ENCODE measurements at places on chromosomes 3 and 15. TPM values are rescaled to one million over a fixed set of nuclear protein-coding genes. Genes with fewer than 3 reads are reported as not detected.

- no peaks in the 10 kb centered on the region for H3K36me3 ChIP-seq
- H3K27ac ChIP-seq: no peak overlapping the region
- peaks cover 3% of the 10 kb centered on the region for H3K4me1 ChIP-seq
- DNase-seq: no peak
- no peak overlapping the region for H3K4me3 ChIP-seq
- peaks cover 4% of the 10 kb centered on the region for H3K27me3 ChIP-seq
Measured at GRCh38 chr3:189824629-189825312, 193.6 kb downstream of the TP63 start.

DNA sequence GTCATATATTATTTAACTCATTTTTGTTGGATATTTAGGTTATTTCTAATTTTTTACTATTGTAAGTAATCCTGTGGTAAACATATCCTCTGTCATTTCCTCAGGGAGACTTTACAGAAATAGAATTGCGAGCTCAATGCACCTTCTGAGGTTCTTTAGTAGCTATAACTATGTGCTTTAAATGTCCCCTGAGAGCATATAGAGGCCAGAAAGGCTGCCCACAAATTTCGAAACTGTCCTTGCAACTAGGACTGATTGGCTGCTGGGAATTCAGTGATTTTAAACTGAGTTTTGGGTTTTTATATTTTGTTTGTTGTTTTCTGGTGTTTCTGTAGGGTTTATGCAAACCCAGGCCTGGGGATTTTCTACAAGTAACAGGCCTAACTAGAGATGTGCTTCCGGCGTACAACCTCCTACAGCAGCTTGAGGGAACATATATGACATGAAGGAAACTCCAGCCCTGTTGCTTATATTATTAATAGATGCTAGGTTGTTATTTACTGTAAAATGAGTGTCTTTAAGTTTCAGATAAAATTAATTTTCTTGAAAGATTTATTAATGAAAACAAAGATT, 29.1 kb upstream of the P4HTM start:
- no peak overlapping the region for H3K4me3 ChIP-seq
- H3K27me3 ChIP-seq: no peaks in the 10 kb centered on the region
- H3K4me1 ChIP-seq: peaks cover 4% of the 10 kb centered on the region
- H3K27ac ChIP-seq: no peak overlapping the region
- peaks cover 26% of the 10 kb centered on the region for H3K36me3 ChIP-seq

Gene SOX14
- not detected for total RNA-seq

DNA sequence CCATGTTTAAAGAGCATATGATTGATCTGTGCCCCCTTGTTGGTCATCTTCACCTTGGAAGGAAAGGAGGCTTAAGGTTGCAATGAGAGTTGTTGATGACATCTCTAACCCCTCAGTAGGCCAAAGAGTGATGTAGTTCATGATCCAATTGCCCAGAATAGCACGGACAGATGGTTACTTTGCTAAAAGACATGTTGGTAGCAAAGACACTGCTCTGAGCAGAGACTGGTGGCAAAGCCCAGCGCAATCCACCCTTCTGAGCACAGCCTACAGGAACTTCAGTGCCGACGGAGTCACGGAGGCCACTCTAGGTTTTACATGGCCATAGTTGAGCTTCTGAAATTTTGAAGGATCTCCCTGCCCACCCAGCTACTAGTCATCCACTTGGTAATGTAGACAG, 21.8 kb downstream of the FBXO45 start:
- peaks cover 3% of the 10 kb centered on the region for H3K27me3 ChIP-seq
- H3K4me1 ChIP-seq: no peaks in the 10 kb centered on the region
- H3K27ac ChIP-seq: no peak overlapping the region
- H3K36me3 ChIP-seq: peaks cover 16% of the 10 kb centered on the region

DNA sequence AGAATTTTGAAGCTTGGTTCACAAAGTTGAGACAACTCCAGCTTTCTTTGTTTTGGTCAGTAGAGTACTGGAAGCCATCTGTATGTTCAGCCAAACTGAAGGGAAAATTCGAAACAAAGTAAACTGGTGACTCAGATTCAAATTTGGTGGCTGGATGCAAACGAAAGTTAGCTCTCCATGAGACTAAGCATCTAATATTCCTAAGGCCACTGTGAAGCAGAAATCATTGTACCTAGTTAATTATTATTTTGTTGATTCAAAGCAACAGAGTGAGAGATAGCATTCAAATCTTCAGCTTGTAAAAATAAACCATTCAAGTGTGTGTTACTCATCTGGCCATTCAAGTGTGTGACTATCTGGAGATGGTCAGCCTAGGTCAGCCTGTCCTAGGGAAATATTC, 42.1 kb downstream of the NR2F2 start:
- H3K4me1 ChIP-seq: no peaks in the 10 kb centered on the region
- H3K27me3 ChIP-seq: peaks cover 24% of the 10 kb centered on the region
- H3K36me3 ChIP-seq: no peaks in the 10 kb centered on the region

DNA sequence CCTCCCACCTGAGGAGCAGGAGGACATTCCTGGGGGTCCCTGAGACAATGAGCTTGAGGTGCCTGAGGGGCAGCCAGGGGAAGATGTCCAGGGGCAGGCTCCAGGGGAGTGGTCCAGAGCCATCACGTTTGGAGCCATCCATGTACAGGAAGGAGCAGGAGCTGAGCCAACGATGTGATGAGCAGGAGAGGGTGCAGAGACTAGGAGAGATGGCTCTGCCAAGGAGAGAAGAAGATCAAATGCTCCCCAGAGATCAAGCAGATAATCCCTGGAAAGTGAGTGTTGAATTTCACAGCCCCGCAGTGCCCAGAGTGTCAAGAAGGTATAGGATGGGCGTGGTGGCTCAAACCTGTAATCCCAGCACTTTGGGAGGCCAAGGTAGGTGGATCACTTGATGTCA, 97.8 kb upstream of the HERC1 start:
- peaks cover 5% of the 10 kb centered on the region for H3K27me3 ChIP-seq
- no peaks in the 10 kb centered on the region for H3K36me3 ChIP-seq
- no peak for DNase-seq
- H3K4me3 ChIP-seq: no peak overlapping the region
- no peaks in the 10 kb centered on the region for H3K4me1 ChIP-seq

- no peaks in the 10 kb centered on the region for H3K27me3 ChIP-seq
- H3K27ac ChIP-seq: peak overlapping the region; percentile 82
- DNase-seq: no peak
- H3K4me1 ChIP-seq: peaks cover 84% of the 10 kb centered on the region
Measured at GRCh38 chr3:46953234-46954010, 23.1 kb downstream of the CCDC12 start.

Gene SAMD7
- total RNA-seq: not detected

Gene CX3CR1
- total RNA-seq: 6.2 TPM

GRCh38 chr15:48647962-48648361, 2.5 kb upstream of the FBN1 start:
- H3K4me3 ChIP-seq: no peak overlapping the region
- peaks cover 5% of the 10 kb centered on the region for H3K4me1 ChIP-seq
- no peaks in the 10 kb centered on the region for H3K36me3 ChIP-seq

GRCh38 chr3:150511122-150511821, 35.0 kb downstream of the SERP1 start:
- H3K4me3 ChIP-seq: no peak overlapping the region
- peaks cover 26% of the 10 kb centered on the region for H3K27me3 ChIP-seq
- H3K4me1 ChIP-seq: no peaks in the 10 kb centered on the region
- DNase-seq: no peak
- no peak overlapping the region for H3K27ac ChIP-seq
- no peaks in the 10 kb centered on the region for H3K36me3 ChIP-seq

Gene MNS1
- not detected for total RNA-seq

DNA sequence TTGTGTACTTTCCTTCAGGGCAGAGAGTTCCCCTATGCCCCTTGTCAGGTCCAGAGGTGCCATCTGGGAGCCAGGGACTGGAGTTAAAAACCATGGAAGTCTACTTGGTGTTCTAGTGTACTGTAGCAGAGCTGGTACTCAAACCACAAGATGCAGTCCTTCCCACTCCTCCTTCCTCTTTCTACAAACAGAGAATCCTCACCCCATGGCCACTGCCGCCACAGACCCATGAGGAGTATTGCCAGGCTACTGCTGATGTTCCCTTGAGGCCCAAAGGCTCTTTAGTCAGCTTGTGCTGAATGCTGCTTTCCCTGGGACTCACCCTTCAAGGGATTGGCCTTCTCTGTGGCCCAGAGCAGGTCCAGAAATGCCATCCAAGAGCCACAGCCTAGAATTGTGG, 229.2 kb upstream of the ZPLD1 start:
- H3K4me1 ChIP-seq: no peaks in the 10 kb centered on the region
- H3K4me3 ChIP-seq: no peak overlapping the region
- H3K27ac ChIP-seq: no peak overlapping the region
- peaks cover 6% of the 10 kb centered on the region for H3K27me3 ChIP-seq
- no peaks in the 10 kb centered on the region for H3K36me3 ChIP-seq

Gene HHATL
- total RNA-seq: 0.25 TPM

DNA sequence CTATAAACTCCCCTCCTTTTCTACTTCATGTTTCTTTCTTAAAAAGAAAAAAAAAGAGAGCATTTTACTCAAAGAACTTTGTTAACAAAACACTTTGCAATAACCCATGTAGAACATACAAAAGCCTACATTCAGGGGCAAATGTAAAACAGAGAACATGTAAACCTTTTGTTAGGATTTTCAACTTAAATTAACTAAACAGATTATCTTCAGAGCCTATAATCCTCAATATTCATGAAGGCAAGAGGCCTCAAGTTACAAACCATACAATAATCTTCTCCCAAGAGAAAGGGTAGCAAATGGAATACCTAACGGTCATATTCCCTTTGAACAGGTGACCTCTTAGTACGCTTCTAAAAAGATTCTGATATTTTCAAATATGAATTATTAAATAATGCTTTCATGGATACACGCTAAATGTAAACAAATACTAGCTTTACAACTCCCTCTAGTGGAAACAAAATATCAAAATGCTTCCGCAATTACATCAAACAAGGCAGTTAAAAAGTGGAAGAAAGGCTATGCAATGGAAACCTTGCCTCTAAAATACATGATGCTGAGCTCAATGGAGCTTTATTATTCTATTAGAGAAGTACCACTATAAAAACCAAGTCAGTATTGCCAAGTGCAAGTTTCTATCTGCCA, 9.9 kb downstream of the CEP152 start:
- no peak for DNase-seq
- no peaks in the 10 kb centered on the region for H3K27me3 ChIP-seq
- H3K27ac ChIP-seq: no peak overlapping the region
- no peak overlapping the region for H3K4me3 ChIP-seq

DNA sequence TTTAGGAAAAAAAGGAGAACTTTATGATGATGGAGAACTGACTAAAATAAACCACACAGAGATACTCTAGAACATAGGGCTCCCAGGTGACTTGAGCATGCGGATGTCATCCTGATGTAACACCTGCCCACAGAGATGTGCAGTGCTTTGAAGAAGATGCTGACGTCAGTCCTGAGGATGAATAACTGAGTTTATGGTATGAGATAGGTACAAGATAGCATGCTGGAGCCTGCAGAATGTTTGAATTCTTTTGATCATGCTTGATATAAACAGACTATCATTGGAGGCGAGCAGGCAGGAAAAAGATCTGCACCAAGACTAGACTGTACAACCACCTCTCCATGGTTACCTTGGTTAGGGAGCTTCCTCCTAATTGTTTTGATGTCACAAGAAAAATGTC, 12.4 kb downstream of the CCR4 start:
- no peak overlapping the region for H3K4me3 ChIP-seq
- no peak for DNase-seq
- peaks cover 49% of the 10 kb centered on the region for H3K4me1 ChIP-seq

- H3K27ac ChIP-seq: no peak overlapping the region
- H3K4me3 ChIP-seq: no peak overlapping the region
- no peaks in the 10 kb centered on the region for H3K4me1 ChIP-seq
- no peaks in the 10 kb centered on the region for H3K36me3 ChIP-seq
Measured at GRCh38 chr3:23461069-23461468, 257.9 kb downstream of the UBE2E2 start.

- H3K27me3 ChIP-seq: peaks cover 21% of the 10 kb centered on the region
- H3K4me1 ChIP-seq: no peaks in the 10 kb centered on the region
- no peak overlapping the region for H3K4me3 ChIP-seq
- no peak overlapping the region for H3K27ac ChIP-seq
- DNase-seq: no peak
Measured at GRCh38 chr3:126267169-126267975, 87.0 kb upstream of the ALDH1L1 start.

DNA sequence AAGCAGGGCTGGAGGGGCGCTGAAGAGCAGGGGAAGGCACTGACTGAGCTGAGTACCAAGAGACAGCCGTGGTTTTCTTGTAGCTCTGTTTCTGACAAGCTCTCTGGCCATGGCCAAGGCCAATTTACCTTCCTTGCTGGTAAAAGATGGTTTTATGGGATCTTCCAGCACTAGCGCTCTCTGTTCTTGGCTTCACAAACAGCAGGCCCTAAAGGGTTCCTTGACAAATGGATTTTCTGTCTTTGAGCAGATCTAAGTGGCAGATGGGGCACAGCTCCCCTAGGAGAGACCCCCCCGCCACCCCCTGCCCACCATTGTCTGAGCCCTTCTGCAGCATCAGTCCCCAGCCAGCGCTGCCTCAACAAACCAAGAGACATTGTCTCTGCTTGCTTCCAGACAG, 66.6 kb downstream of the GAP43 start:
- H3K4me1 ChIP-seq: no peaks in the 10 kb centered on the region
- H3K36me3 ChIP-seq: no peaks in the 10 kb centered on the region
- DNase-seq: no peak
- no peak overlapping the region for H3K27ac ChIP-seq
- peaks cover 2% of the 10 kb centered on the region for H3K27me3 ChIP-seq

DNA sequence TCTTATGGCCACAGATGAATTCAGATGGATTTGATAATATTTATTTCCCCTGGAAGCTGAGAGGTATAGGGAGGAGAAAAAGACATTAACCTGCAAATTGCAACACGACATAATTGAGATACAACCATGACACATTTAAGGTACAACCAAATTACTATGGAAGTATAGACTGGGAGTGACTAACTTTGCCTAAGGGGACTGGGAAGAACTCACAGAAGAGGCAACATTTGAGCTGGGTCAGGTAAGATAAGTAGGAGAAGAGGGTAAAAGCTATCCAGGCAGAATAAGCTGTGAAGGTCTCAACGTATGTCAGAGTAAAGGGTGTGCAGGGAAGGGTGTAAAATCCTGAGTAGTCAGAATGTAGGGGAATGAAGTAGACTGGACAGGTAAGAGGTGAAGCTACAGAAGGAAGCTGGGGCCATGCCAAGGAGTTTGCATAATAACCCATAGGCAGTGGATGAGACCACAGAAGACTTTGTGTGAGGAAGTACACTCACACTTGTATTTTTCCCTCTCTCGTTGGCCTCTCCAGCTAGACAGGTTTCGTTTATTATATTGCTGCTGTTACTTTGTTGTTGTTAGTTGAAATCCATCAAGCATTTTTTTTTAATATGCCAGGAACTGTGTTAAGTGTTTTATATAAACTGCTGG, 28.0 kb upstream of the PTX3 start:
- no peaks in the 10 kb centered on the region for H3K4me1 ChIP-seq
- H3K27me3 ChIP-seq: peaks cover 3% of the 10 kb centered on the region
- no peak overlapping the region for H3K27ac ChIP-seq
- no peaks in the 10 kb centered on the region for H3K36me3 ChIP-seq
- H3K4me3 ChIP-seq: no peak overlapping the region

Gene YEATS2
- total RNA-seq: 51.7 TPM

GRCh38 chr3:186825294-186825821, 17.2 kb upstream of the ADIPOQ start:
- peaks cover 27% of the 10 kb centered on the region for H3K4me1 ChIP-seq
- peak overlapping the region; percentile 75 for H3K4me3 ChIP-seq
- H3K27me3 ChIP-seq: peaks cover 22% of the 10 kb centered on the region
- H3K27ac ChIP-seq: no peak overlapping the region
- peak; percentile 35 for DNase-seq
- H3K36me3 ChIP-seq: no peaks in the 10 kb centered on the region
